MG63 (cell line): ENCODE measurements at places on chromosomes 2 and 18. TPM values are rescaled to one million over a fixed set of nuclear protein-coding genes. Genes with fewer than 3 reads are reported as not detected.

Gene LONRF2
- 1.4 and 2.0 TPM in 2 replicates for total RNA-seq

Gene ABCG8
- not detected in 2 replicates for total RNA-seq

Gene CFAP65
- 0.03 TPM in 1 of 2 replicates, not detected in the other for total RNA-seq

Gene WBP1
- total RNA-seq, result 7.5 and 15.4 TPM in 2 replicates

Gene GREB1
- 2.7 and 3.1 TPM in 2 replicates for total RNA-seq

Gene NT5C1B
- total RNA-seq, result not detected in 2 replicates

Gene ACVR1C
- not detected in 2 replicates for total RNA-seq
